GM23338 (cell line): ENCODE measurements at places on chromosomes 6 and 20. TPM values are rescaled to one million over a fixed set of nuclear protein-coding genes. Genes with fewer than 3 reads are reported as not detected.

Gene ARFGEF3
- 23.1 and 24.6 TPM in 2 replicates for total RNA-seq

Gene MTFR2
- 6.1 and 7.4 TPM in 2 replicates for total RNA-seq

Gene FRK
- total RNA-seq: 0.12 and 0.24 TPM in 2 replicates

Gene FOXQ1
- not detected in 2 replicates for total RNA-seq

Gene RAET1G
- total RNA-seq: not detected in 2 replicates

Gene KCNQ5
- 0.87 and 2.3 TPM in 2 replicates for total RNA-seq

Gene ACTL10
- 0.08 and 1.9 TPM in 2 replicates for total RNA-seq

Gene GSTA3
- total RNA-seq: not detected in 2 replicates

Gene UBE3D
- total RNA-seq: 28.2 and 31.4 TPM in 2 replicates

Gene CDH26
- 2.0 and 2.8 TPM in 2 replicates for total RNA-seq

Gene BPI
- not detected in 2 replicates for total RNA-seq

Gene CCN6
- not detected in 2 replicates for total RNA-seq

Gene RXRB
- total RNA-seq: 11.3 and 11.6 TPM in 2 replicates

Gene OR2B6
- total RNA-seq: not detected in 2 replicates

Gene HMGN3
- 166 and 193 TPM in 2 replicates for total RNA-seq

Gene BTNL2
- not detected in 2 replicates for total RNA-seq

Gene COL9A1
- 14.1 and 20.3 TPM in 2 replicates for total RNA-seq

Gene FUT9
- total RNA-seq: 6.8 and 7.1 TPM in 2 replicates
